ENCODE measurements at places on chromosomes 1 and 21. TPM values are rescaled to one million over a fixed set of nuclear protein-coding genes. Genes with fewer than 3 reads are reported as not detected.

PTGFR gene
- 2.1 TPM for total RNA-seq

SERINC2 gene
- total RNA-seq: 44.6 TPM

DNA sequence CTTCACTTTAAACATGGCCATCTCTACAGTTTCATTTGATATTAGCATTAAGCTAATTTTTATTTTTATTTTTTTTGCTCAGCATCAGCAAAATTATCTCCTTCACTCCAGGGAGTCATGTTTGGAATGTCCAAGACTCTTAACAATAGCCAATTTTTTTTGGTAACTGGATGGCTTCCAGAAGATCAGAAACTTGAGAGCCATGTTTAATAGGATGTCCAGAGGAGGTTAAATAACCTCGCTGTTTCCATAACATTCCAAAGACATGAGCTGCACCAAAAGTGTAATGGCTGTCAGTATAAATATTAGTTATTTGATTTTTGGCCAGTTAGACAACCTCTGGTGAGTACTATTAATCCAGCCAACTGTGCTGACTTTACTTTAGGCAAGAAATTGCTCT lies 80.7 kb downstream of the DNTTIP2 start:
- no peak for DNase-seq

- no peak for DNase-seq
Observed at GRCh38 chr1:42748461-42749410, 8.7 kb upstream of the CLDN19 start.

SPOCD1 gene
- total RNA-seq: 12.7 TPM

- DNase-seq: no peak
Observed at GRCh38 chr1:59819566-59820438, 5.1 kb downstream of the HOOK1 start.

PGBD2 gene
- total RNA-seq: 5.9 TPM
